ENCODE measurements at places on chromosomes 7 and 10.

DNA sequence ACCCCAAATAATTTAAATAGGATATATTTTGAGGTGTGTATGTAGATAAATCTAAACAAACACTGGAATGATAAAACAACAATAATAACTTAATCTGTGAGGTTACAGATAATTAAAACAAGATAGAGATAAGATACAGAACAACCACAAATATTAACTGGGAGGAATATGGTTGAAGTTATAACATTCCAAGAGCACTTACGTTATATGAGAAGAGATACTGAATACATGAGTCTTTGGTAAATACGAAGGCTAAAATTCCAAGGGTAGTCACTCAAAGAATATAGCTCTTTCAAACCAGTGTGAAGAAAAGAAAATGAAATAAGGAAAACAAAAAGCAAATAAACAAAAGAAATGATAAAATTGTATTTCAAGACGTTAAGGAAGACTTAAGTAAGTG is 76.0 kb upstream of the MYO3A start:
- no peak for DNase-seq

GRCh38 chr10:102408728-102409603 is 9.6 kb downstream of the PSD start:
- DNase-seq = peak; percentile 47

GRCh38 chr7:75652788-75653187 is 86.0 kb downstream of the HIP1 start:
- no peak for DNase-seq

DNA sequence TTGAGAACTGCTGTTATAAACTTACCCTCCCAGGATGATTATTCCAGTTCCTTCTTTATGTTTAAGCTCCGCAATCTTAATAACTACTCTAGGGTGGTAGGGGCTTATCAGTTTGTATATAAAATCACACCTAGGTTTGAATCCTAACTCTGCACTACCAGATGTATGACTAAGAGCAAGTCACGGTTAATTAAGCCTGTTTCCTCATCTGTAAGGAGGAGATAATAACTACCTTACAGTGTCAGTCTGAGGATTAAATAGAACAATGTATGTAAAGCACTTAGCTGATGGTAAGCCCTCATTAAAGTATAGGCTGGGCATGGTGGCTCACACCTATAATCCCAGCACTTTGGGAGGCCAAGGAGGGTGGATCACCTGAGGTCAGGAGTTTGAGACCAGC is 9.2 kb downstream of the DNA2 start:
- DNase-seq = no peak

- DNase-seq = no peak
Measured at GRCh38 chr7:38169847-38170246, 8.2 kb upstream of the STARD3NL start.

DNA sequence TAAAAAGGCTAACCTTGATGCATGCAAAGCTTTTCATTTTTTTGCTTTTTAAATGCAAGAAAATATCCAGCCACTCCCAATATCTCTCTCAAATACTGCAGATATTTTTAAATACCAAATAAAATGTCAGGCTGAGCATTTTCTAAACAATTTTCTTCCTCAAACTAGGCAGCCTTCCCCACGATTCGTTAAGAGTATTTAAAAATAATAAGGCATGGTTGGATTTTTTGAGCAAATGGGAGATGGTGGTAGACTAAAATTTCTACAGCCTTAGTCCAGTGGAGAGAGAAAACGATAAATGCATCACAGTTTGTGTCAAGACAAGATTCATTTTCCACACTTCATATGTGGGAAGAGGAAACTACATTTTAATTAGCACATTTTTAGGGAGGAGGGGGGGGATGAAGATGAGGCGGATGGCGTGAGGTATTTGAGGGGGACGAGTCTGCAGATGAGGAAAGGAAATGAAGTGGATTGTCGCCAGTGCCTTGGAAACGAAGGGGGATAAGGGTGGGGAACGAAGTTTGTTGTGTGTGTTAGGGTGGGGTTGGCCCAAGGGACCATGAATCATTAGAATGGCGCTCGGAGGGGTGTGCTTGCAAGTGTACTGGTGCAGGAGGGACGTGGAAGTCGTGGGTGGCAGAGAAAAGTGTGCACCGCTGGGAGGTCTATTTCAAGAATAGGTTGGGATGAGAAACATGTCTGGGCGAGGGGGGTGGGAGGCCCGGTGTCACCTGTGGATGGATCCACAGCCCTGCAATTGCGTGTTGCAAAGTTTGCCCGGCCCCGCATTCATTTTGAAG is 1.2 kb upstream of the ADD3 start:
- no peak for DNase-seq

DNA sequence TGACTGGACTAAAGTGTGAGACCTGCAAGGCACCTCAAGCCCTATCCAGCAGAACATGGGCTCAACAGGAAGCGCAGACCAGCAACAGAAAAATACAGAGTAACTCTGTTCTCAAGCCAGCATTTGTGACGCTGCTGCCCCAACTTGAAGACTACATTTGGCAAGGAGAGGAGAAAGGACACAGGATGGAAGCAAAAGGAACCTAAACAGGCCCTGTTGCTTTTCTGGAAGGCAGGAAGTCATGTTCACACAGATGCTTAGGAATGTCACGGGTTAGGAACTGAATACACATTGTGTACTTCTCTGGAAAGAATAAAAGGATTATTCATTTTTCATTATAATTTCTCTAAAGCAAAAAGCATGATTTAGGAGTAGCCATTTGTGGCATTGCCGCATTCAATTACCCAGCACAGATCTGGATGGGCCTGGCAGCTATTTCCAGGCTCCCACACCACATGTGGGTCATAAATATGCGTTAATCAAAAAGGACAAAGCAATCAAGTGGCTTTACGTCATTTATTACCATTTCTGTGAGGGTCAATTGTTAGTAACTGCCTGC is 19.8 kb upstream of the TOMM7 start:
- DNase-seq = no peak

GRCh38 chr7:149191851-149192250 is 3.5 kb upstream of the ZNF282 start:
- no peak for DNase-seq

- no peak for DNase-seq
Measured at GRCh38 chr10:93383562-93383981, 98.6 kb downstream of the MYOF start.

GRCh38 chr10:123573236-123574108 is 92.7 kb upstream of the GPR26 start:
- no peak for DNase-seq

- DNase-seq = no peak
Measured at GRCh38 chr7:28297801-28298459, 114.4 kb upstream of the CREB5 start.

GRCh38 chr7:155357573-155358041 is 59.9 kb downstream of the INSIG1 start:
- DNase-seq = no peak

GRCh38 chr7:126696256-126697038 is 556.3 kb downstream of the GRM8 start:
- DNase-seq = no peak

DNA sequence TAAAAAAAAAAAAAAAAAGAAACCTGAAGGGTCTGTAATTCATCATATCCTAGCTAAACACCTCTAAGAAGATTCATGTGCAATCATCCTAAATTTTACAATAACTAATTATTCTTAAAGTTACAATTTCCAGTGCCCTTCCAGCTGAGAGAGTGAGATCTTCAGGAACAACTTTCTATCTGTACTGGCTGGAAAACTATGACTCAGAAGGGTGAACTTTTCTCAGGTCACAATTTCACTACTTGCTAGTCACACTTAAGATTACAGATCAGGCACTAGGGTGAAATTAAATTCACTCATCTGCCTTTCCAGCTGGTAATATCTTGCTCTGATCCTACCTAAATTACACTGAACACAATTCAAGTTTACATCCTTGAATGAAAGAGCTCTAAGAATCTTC is 158.8 kb downstream of the ANK3 start:
- no peak for DNase-seq

DNA sequence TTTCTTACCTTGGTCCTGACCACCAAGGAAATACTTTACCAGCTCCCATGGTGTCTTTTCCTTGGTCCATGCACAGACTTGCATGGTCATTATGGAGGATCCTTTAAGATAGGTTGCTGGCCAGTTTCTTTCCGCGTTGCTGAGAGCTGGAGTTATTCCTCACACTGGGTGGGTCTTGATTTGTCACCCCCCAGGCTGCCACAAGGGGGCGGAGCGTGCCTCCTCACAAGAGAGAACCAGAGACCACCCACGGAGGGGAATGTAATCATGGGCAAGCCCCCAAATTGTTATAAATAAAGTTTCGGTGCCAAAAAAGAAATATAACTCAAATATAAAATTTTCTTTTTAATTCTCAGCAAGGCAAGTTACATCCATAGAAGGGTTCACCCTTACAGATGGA is 10.5 kb upstream of the TRIM24 start:
- peak; percentile 2 for DNase-seq

DNA sequence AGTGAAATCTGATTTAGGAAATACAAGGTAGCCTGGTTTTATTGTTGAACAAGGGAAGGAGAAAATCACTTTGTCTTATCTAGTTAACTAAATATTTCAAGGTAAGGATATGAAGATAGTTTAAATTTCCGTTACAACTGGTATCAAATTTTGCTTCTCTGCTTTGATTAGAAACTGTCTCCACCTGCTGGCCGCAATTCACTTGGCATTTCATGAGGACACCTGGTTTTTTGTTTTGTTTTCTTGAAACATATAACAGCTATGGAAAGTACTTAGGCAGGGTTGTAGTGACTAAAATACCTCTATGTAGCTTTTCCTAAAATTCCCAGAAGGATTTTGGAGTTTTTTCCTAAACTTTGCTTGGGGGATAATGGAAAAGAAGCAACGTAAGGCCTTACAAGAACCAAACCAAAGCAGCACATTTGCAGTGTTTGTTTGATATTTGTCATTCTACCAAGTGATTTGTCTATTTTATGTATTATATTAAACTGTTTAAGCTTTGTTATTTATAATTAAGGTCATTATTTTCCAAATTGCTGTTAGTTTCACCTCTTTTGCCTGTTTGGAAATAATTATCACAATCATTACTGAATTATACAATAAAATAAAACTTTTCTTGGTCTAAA is 73.6 kb downstream of the AHCYL2 start:
- peak; percentile 13 for DNase-seq

- DNase-seq = no peak
Measured at GRCh38 chr10:58384544-58384998, 639 bp upstream of the TFAM start.

- DNase-seq = peak; percentile 24
Measured at GRCh38 chr7:134605978-134606923, 40.4 kb upstream of the BPGM start.

- DNase-seq = no peak
Measured at GRCh38 chr10:42351745-42352144, 286.6 kb downstream of the ZNF33B start.

GRCh38 chr7:137987968-137988367 is 13.9 kb downstream of the CREB3L2 start:
- no peak for DNase-seq

DNA sequence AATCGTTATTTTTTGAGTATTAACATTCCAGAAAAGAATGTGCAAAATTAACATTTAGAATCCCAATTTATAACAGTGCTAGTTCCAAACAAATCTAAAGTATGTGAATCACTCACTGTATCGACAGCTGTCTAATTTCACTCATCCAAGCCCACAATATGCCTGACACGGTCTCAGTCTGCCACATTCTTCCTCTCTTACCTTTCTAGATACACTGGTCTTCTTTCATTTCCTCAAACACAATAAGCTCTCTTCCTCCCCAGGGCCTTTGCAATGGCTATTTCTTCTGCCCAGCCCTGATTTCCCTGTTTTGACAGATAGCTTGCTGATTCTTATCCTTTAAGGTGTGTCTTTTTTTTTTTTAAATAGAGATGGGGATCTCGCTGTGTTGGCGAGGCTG is 48.8 kb downstream of the UBE2H start:
- DNase-seq = no peak

DNA sequence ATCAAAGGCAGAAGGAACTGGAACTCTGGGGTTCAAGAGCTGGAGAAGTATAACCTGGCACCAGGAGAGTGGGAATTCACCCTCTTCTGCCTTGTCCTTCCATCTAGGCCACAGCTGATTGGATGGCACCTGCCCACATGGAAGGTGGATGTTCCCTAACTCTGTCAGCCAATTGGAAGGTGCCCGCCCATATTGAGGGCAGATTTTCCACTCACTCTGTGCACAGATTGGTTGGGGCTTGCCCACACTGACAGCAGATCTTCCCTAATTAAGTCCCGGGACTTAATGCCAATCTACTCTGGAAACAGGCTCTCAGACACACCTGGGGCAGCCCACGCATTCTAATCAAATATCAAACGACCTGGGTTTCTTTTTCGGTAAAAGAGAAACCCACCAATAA is 1142.3 kb upstream of the CELF2 start:
- DNase-seq = no peak

DNA sequence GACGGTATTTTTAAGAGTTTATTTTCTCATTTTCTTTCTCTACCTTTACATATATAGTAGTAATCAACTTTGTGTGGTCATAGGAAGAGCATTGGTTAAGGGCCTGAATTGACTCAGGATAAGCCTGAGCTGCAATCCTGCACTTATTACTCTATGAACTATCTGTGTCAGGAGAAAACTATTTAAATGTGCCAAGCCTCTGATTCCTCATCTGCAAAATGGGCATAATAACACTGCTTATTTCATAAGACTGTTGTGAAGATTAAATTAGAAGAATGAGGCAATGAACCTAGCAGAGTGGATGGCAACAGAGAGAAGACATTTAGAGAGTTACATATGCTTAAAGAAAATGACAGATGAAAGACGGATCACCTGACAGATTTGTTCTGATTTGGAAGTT is 175.5 kb downstream of the RELN start:
- DNase-seq = no peak

DNA sequence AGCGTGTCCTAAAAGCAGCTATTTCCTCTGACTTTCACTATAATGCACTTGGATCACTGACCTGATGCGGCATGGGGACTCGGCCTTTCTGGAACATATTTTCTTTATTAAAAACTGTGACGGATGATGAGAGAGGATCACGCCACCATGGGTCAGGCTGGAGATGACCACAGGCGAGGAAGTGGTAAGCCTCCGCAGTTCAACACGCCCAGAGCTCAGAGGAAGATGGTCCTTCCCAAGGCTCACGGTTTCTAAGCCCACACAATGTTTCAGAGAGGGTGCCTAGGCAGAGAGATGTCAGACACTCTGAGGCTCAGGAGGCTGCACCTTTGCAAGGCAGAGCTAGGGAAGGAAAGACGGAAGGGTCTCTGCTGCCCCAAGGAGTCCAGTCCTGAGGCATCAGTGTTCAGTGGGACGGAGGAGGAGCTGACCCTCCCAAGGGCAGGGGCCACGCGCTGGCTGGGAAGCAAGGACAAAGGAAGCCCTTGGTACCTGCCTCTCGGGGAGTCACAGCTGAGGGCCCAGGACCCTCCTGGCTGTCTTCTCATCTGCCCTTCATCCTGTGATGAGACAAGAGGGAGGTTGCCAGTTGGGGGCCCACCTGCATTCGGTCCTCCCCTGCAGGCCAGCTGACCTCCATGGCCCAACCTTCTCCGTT is 9.5 kb downstream of the CHST15 start:
- no peak for DNase-seq

All from activated T-helper 1 cell treated with Interleukin-2 at 50 U/mL for 16 hours (primary cell).